Lung microvascular endothelial cell (primary cell): ENCODE measurements at places on chromosomes 6 and 20. TPM values are rescaled to one million over a fixed set of nuclear protein-coding genes. Genes with fewer than 3 reads are reported as not detected.

SOBP gene
- 0.20 and 0.65 TPM in 2 replicates for total RNA-seq

CLVS2 gene
- total RNA-seq = not detected in 2 replicates

PBOV1 gene
- total RNA-seq = not detected in 2 replicates

CST7 gene
- not detected in 2 replicates for total RNA-seq

SPATS1 gene
- not detected in 2 replicates for total RNA-seq

CST5 gene
- total RNA-seq = not detected in 2 replicates

HFE gene
- total RNA-seq = 1.4 and 1.7 TPM in 2 replicates

LHFPL5 gene
- not detected in 2 replicates for total RNA-seq

GNAS-AS1 gene
- total RNA-seq = 0.22 TPM in 1 of 2 replicates, not detected in the other

BANF2 gene
- not detected in 2 replicates for total RNA-seq

PAK5 gene
- not detected in 2 replicates for total RNA-seq

SLC12A5 gene
- 0.20 and 0.44 TPM in 2 replicates for total RNA-seq

RTF2 gene
- 68.4 and 96.2 TPM in 2 replicates for total RNA-seq

FLRT3 gene
- 0.87 and 3.4 TPM in 2 replicates for total RNA-seq

IMPG1 gene
- not detected in 2 replicates for total RNA-seq

BACH2 gene
- 2.8 TPM in 2 replicates for total RNA-seq

VPS16 gene
- 35.1 and 39.1 TPM in 2 replicates for total RNA-seq

TAF4 gene
- 1.3 and 2.6 TPM in 2 replicates for total RNA-seq

GPX5 gene
- total RNA-seq = not detected in 2 replicates
